Suprapubic skin (tissue), 4 donors: ENCODE measurements at places on chromosomes 12 and 14.

DNA sequence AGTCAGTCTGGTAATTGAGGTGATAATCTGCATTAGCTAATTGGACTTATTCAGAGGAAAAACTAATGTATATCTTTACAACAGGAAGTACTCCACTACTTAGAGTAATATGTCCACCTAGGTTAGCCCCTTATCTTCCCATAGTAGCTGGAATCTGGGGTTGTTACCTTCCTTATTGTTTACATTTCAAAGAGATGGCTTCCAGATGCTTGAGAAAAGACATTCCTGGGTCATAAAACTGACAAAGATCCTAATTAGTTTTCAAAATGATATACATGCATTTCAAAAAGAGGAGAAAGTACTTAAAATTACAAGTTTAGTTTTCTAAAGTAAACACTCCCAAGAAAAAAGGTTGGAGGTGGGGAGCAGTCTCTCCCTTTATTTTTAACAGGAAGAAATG, 78.1 kb downstream of the RPL10L start:
- no peak for DNase-seq

DNA sequence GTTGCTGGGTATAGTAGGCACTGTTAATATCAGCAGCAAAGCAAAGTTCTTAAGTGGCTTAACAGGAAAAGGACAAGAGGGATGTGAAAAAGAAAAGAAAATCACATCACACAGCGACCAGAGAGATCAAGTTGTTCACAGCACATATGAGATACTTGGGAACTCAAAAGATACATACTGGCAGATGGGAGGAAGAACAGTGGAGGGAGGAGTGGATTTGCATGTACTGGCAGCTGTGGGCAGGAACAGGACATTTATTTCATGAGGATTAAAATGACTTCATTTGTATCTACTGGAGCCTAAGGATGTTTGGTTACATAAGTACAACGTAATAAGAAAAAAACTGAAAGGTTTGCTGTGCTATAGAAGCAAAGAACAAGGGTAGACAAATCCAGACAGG, 136.5 kb upstream of the IFNG-AS1 start:
- DNase-seq: no peak

DNA sequence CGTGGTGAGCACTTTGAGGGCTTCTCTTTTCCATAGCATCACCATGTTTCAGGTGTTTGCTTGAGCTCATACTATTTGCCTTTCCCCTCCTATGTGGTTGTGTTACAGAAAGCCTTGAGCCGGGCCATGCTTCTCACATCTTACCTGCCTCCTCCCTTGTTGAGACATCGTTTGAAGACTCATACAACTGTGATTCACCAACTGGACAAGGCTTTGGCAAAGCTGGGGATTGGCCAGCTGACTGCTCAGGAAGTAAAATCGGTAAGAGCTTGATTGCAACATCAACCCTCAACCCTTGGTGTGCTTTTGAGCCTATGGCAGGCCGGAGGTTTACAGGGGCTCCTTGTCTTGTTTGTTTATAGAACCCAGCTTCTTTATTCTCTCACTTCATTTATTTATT, 8.1 kb downstream of the LETMD1 start:
- no peak for DNase-seq

- DNase-seq: no peak
Measured at GRCh38 chr12:88925454-88925853, 345.2 kb upstream of the KITLG start.

GRCh38 chr14:69059658-69060623, 80.8 kb upstream of the ACTN1 start:
- no peak for DNase-seq

GRCh38 chr12:114221136-114221833, 184.7 kb downstream of the TBX5 start:
- DNase-seq: no peak

GRCh38 chr14:90278199-90279175, 22.1 kb downstream of the PSMC1 start:
- no peak for DNase-seq

DNA sequence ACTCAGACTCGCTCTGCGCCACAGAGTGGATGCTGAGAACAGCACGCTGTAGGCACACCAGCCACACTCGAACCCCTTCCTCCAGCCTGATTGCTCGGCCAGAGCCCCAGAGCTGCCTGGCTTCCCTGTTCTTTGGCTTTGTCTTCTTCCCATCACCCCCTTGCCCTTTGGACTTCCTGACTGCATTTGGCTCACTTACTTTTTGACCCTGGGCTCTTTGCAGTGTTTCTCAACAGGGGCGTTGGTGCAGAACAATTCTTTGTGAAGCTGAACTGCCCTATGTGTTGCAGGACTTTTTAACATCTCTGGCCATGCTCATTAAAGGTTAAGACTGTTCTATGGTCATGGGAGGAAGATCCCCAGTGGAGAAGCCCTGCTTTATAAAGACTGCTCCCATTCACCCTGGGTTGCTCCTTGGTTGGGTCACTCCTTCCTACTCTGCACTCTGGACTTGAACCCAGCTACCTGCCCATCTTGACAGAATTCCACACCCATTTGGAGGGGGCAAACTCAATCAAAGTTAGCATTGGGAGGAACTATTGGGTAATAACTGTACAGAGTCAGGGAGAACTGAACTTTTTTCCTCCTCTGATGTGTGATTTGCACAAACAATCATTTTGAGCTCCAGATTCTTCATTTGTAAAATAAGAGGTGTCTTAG, 127.7 kb upstream of the PLEKHG7 start:
- no peak for DNase-seq

GRCh38 chr12:57127101-57127725, 1.1 kb upstream of the LRP1 start:
- DNase-seq: no peak

DNA sequence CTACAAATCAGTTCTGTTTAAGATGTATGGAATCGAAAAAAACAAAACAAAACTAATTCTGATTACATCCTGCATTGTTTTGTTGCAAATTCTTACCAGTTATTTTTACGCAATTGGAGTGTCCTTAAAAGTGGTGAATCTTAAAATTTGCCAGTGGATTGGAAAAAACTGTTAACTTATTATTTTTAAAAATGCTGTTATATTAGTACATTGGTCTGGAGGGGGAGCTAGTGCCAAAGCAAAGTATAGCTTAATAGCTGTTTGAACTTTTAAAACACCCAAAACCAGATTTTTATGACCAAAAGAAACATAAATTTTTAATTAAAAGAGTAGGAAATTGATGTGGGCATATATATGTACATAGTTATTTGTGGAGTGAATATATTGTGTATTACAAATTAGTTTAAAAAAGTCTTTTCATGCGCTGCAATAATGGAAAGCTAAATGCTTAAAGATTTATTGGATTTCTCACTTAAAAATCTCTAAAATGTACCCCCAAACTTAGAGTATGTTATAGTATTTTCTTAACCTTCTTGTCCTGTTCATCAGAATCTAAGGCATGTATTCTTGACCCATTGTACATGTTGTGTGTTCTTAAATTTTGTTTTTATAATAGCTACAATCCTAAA, 2.5 kb downstream of the FUT8 start:
- DNase-seq: no peak

DNA sequence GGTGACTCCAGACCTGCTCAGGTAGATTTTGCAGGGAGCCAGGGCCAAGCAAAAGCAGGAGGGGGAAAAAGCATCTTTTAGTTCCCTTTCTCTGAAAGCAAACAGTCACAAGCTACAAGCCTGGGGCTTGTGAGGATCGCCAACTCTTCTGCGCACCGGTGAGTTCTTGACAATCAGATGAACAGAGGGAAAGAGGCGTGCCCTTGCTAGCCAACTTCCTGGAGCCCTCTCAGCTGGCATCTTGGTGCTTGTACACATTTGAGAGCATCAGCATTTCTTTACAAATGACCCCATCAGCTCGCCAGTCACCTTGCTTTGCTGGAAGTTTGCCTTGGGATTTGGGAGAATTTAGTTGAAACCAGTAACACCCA, 55.5 kb downstream of the ZNF664 start:
- no peak for DNase-seq

GRCh38 chr12:94536040-94536965, 76.6 kb upstream of the CEP83 start:
- no peak for DNase-seq

DNA sequence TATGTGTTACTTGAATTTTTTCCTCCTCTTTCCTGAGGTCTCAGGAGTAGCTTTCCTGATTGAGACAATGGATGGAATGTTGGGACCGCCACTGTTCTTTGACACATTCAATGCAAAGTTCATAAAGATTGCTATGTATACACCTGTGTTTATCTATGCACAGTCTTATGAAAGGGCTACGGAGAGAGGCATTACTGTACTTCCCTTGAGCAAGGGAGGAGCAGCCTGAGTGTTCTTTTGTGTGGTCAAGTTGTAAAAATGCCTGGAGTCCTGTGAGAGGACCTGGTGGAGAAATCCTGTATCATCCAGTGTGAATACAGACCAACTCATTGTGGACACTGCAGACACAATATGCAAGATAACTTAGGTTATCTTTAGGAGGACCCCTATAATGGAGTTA, 1.2 kb downstream of the SRGAP1 start:
- no peak for DNase-seq

GRCh38 chr12:53193040-53193439, 12.3 kb upstream of the CSAD start:
- DNase-seq: peak; percentile 47

DNA sequence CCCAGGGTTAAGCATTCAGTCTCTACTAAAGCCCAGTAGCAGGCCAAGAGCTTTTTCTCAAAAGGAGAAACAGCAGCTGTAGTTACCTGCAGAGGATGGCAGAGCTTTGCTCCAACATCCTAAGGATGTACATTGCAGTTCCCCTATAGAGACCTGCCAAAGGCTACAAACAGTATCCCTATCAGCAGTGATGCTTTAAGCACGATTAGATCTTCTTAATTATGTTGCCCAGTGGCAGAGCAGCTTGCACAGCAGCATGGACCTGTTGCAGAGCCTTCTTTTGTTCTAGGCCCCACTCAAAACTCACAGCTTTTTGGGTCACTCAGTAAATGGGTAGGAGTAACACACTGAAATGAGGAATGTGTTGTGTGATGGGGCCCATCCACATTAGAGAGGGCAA, 46.4 kb upstream of the CRY1 start:
- DNase-seq: no peak

DNA sequence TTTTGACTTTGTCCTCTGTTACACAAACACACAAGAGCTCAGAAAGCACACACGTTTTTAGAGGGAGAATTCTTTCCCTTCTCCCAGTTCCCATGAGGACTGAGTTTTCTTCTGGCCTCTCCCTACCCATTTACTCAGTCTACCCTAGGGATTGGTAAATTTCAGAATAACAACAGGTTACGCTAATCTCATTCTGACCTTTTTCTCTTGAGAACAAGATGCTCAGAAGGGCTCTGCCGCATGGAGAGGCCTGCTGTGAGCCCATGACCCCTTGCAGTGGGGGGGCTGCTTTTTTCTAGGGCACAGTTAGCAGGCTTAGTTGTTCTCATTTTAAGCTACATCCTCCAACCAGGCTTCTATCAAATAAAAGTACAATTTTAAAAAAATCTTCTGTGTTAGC, 69.5 kb downstream of the GPR135 start:
- no peak for DNase-seq

- DNase-seq: no peak
Measured at GRCh38 chr14:32666308-32666707, 272.4 kb upstream of the NPAS3 start.

DNA sequence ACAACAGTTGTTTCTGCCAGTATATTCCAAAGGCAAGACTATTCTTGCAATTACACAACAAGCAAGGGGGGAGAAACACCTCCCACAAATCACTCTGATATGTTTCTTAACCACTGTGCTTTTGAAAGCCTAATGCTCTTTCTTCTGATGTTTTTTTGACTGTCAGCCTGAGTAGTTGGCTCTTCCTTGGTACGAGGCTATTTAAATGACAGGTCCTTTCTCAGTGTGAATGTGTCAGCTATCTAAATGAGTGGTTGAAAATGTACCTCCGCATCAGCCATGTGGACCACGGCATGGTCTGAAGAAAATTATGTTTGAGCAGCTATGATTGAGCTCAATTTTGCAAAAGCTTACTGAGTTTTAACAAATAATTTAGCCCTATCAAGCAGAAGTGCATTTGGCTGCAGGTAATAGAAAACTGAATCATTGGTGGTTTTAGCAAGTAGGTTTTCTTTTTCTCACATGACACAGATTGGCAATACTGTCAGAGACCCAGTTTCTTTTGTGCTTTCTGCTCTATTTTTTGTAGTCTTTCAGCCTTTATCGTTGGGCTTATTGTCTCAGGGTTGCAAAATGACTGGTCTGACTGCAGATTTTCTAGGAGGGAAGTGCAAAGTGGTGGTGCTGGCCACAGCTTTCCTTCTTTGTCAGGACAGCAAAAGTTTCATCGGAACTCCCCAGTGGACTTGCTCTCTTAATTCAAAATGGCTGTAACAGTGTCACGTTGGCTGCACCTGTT, 162.8 kb downstream of the RGS6 start:
- DNase-seq: no peak

GRCh38 chr14:50334211-50334610, 22.1 kb downstream of the DMAC2L start:
- DNase-seq: no peak

DNA sequence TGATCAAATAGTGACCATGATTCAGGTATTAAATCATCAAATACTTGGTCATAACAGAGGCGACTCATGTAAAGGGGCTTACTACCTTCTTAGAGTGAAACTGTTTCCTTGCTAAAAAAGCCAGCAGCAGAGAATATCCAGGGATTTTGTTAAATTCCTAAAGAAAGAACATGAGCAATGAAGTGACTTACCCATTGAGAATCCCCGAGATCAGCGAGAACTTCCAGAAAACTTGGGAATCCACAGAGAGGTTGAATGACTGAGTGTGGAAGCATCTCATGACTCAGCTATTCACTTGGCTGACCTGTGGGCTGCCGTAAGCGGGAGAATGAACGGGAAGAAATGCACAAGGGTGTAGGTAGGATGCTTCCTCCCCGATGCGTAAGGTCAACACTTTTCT, 85.3 kb upstream of the KCNA1 start:
- no peak for DNase-seq

GRCh38 chr12:76266797-76267196, 81.4 kb downstream of the BBS10 start:
- peak; percentile 70 for DNase-seq

DNA sequence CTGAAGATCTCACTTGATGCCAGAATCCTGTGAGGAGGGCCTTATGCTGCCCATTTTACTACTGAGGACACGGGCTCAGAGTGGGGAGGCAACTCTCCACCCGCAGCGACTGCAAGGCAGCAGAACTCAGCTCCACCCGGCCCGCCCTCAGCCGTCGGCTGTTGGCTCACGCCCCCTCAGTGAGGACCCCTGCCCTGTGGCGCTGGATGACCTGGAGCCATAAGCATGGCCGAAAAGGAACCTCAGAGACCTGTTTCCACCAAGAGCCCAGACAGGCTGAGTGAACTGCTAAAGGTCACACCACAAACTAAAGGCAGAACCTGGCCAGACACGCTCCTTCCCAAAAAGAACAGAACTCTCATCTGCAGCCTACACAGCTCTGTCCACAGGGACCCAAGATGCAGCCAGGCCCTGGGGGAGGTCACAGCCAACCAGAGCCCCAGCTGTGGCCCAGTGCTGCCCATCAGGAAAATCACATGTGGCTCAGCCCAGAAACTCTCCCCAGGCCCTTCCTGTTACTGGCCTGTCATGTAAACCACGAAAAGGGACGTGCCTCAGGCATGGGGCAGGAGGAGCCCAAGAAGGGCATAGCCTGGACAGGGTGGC, 32.8 kb downstream of the CCNK start:
- DNase-seq: no peak

- no peak for DNase-seq
Measured at GRCh38 chr12:116595186-116595585, 36.0 kb downstream of the MAP1LC3B2 start.

- DNase-seq: no peak
Measured at GRCh38 chr12:25855716-25856115, 102.8 kb upstream of the RASSF8 start.

GRCh38 chr14:105581551-105582341, 55.4 kb downstream of the TMEM121 start:
- no peak for DNase-seq
